ENCODE measurements at places on chromosomes 7 and 10.

GRCh38 chr7:55212176-55212575, 153.0 kb upstream of the LANCL2 start:
- DNase-seq = no peak

DNA sequence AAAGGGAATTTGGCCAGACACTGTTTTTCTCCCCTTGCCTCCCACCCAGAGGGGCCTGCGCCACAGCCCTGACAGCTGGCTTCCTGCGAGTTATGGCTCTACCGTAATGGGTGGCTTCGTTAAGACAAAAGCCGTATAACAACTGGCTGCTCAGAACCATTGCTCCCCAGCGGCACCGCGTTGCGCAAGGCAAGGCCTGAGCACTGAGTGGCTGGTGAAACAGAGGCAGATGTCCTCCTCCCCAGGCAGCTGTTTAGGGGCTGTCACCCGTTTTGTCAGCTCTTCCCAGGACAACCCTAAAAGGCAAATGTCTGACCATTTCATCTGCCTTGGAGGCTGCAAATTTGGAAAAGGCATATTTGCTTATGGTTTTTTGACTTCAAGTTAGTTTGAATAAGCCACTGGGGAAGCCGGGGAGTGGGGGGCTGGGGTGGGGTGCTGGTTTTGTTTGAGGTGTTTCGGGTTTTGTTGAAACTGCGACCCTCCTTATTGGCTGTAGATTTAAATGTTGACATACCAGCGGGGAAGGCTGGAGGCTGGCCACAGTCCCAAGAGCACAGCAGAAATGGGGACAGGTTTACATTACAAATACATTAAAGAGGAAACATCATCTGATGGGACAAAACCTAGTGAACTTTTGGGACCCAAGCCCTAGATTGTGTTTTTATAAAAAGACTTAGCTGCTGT, 681 bp upstream of the SPOCK2 start:
- DNase-seq = no peak

GRCh38 chr10:53071505-53072125, 299.0 kb upstream of the MBL2 start:
- no peak for DNase-seq

DNA sequence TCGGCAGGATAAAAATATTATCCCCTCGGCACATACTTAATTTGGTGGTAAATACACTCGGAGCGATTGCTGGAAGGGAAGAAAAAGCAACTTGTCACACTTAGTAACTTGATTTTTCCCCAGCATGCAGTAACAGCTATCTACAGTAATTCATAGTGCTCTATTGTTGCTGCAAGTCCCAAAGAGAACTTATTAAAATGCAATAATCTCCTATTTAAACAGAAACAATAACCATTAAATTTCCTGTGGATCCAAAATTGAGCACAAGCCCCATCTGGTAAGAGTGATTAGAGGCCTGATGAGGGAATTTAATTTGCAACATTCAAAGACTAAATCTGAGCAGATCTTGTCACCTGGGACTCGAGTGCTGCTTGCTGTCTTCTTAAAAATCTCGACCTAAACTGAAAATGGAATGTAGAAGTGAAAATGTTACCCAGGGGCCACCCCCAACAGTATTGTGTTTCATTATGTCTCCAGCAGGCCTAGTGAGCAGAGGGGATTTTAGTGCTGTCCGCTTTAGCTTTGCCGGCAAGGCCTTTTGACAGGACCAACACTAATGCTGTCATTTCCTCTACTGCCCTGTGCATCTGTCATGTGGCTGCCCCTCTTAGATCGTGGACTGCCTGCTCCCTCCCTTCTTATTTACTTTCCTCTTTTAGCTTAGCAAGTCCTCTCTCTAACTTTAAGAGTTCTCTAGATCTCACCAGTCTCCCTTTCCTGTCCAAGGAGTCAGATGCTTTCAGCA, 639.7 kb downstream of the AUTS2 start:
- no peak for DNase-seq

DNA sequence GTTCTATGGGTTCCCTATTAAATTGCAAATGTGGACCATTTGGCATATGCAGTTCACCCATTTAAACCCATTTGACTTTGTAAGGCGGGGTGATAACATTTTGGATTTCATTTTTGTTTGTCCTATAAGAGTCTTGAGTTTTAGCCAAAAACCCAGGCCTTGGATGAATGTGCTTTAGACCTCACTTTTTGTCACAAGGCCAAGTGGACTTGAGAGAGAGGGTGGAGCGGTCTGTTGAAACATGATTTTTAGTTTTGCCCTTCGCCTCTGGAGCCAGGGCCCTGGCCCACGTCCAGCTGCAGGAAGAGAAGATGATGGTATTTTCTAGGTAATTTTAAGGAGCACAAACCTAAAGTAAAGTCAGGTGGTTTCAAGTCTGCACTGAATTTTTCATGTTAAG, 260.1 kb downstream of the SLC25A13 start:
- no peak for DNase-seq

DNA sequence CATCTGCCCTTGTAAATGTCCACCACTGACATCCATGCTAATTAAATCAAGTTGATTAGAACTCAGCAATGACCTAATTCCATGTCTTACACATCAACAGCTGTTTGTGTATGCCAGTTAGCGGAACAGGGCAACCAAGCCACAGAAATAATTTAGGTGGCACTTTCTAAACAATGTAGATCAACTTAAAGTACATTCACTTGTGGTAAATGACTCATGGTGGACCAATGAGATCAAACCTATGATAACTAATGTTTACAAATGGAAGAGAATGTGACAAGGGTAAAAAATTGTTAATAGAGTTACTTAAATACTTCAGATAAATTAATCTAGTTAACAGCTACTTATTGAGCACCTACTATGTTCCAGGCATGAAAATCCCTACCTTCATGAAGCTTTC, 63.1 kb upstream of the ICA1 start:
- no peak for DNase-seq

- no peak for DNase-seq
Observed at GRCh38 chr7:32108651-32109050, 38.4 kb upstream of the PDE1C start.

DNA sequence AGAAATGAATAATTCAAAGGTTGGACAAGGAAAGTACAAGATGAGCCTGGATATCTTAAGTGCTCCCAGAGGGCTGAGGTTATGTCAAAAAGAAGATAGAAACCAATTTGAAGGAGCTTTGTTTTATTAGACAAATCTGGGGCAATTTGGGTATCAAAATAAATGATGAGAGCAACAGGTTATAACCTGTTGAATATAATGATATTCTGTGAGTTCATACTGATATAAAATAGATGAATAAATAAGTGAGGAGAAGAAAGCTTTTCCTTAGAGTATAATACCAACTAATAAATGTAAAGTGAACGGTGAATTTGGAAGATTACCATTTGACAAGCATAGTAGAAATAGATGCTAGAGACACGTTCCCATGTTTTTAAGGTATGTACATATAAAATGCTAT, 544.2 kb upstream of the ANKRD30A start:
- DNase-seq = no peak

DNA sequence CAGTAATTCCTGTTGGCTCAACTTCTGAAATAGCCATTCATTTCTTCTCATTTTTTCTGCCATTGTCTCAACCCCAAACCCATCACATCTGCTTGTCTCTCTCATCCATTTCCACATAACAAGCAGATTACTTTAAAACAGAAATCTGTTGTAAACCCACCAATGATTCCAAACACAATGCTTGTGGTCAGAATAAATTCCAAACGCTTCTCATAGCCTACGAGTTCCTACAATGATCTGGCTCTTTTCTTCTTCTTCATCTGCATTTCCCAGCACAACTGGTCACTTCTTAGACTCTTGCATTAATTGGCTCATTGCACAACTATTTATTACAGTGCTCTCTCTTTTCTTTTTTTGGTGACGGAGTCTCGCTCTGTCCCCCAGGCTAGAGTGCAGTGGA, 364.1 kb downstream of the GATA3 start:
- DNase-seq = no peak

DNA sequence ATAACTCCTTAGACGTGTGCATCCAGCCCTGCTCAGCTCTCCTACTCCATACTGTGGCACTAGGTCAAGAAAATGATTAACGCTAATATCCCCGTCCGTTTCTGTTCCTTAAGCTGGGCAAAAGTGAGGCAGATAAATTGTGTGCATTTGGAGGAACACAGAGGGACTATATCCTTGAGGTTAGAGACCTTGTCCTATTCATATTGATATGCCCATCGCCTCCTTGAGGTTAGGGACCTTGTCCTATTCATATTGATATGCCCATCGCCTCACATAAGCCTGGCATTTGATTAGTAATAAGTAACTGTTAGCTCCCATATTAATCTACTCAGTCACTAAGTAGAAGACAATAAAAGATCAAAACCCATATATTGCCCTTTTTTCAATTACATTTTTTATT, 12.9 kb upstream of the TAX1BP1 start:
- no peak for DNase-seq

GRCh38 chr7:157816086-157816485, 479.3 kb downstream of the DNAJB6 start:
- no peak for DNase-seq

- DNase-seq = no peak
Observed at GRCh38 chr10:30169342-30169741, 110.0 kb upstream of the JCAD start.

DNA sequence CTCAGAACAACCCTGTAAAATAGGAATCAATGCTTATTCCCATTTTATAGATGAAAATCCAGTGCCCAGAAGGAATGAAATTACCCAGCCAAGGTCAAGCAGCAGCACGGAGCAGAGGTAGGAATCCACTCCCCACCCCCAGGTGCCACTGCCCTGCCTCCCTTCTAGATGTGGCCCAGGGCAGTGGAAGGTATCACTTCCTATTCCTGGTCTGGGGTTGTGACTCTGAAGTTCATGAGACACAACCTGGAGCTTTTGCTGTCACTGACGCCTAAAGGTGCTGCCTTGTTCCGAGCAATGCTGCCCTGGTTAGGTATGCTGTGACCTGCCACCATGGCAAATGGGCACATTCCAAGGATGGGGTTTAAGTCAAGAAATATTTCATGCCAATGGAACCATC, 53.6 kb downstream of the PIK3AP1 start:
- no peak for DNase-seq

GRCh38 chr10:113094114-113094486, 144.1 kb downstream of the TCF7L2 start:
- no peak for DNase-seq

DNA sequence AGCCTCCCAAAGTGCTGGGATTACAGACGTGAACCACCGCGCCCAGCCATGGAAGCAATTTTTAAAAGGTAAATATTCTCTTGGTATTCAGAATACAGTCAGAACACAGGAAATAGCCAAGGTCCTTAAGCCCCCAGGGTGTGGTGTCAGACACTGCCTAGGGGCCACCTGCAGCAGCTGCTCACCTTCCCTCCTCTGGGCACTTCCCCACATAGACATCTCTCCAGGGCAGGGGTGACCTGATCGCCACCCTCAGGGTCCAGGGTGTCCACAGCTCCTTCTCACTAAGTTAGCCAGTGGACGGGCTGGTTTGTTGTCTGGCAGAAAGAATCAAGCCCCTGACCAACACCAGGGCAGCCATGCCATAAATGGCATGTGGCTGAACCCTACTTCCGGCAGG, 15.9 kb downstream of the URGCP start:
- no peak for DNase-seq

DNA sequence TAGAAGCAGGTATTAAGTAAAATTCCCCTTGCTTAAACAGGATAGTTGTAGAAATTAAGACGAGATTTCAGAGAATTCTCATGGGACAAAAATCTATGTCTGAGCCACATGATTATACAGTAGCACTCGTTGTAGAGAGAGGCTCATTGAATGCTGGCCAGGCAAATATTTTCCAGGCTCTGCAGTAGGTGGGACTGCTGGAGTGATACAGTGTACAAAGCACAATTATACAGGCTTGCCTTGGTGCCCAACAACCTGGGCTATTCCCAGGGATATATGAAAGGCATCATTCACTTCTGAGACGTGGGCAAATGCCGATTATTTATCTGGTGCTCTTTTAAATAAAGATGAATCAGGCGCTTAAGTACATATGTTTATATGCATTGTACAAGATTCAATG, 380.6 kb downstream of the PHTF2 start:
- DNase-seq = no peak

DNA sequence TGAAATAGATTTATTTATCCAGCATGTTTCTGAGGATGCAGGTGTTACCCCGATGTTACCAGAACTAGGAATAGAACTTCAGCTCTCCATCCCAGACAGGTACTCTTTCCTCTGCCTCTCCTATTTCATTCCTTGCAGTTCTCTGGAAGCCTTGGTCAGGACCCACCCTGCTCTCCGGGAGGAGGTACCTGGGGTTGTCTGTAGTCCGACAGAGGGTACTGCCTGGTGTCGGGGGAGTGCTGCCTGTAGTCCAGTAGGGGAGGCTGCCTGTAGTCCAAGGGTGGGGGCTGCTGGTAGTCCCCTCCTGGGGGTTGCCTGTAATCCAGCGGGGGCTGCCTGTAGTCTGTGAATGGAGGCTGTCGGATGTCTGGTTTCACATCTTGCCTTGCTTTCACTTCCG, 328.4 kb downstream of the PHTF2 start:
- DNase-seq = no peak

DNA sequence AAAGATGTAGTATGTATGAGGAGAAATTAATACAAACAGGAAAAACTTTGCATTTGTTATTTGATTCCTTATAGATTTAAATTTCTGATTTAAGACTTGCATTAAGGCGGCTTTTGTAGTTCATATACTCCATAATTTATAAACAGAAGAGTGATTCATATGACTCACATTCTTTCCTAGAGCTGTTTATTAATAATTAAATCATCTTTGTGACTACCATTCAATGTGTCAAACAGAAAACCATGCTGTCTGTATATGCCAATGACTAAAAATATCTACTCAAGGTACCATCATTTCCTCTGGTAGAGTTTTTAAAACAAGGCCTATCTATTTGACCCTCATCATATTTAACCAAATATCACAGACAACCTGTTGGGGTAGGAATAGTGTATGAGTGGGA, 501.7 kb downstream of the PARD3 start:
- DNase-seq = no peak

DNA sequence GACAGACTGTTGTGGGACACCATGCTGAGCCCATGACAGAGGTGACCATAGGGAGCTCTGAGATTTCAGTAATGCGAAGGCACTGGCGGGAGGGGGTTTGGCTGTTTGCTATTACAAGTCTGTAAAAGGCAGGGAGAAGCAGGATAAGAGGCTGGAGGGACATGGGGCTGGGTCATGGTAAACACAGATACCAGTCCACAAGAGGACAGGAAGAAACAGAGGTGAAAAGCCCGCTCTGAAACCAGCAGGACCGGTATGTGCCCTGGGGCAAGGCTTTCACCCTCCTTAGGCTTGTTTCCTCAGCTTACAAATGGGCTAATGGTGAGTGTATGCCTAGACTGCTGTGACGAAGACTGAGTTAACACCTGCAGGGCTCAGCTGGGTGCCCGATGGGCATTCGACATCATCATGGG, 34.1 kb downstream of the ANXA11 start:
- DNase-seq = no peak

- DNase-seq = no peak
Observed at GRCh38 chr10:71684356-71685173, 35.0 kb downstream of the C10orf105 start.

DNA sequence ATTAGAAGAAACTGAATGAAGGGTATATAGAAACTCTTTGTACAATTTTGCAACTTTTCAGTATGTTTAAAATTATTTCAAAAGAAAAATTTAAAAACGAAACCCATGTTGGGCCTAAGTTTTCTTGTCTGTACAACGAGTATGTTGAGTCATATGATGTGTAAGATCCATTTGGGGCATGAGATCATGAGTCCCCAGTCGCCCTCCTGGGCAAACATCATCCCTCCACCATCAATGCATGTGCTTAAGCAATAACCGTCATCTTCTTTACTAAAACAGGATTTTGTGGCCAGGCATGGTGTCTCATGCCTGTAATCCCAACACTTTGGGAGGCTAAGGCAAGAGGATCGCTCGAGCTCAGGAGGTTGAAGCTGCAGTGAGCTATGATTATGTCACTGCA, 54.2 kb upstream of the CDCA7L start:
- no peak for DNase-seq
